CD4-positive, alpha-beta T cell treated with Interleukin-10 for 1 hour (primary cell): ENCODE measurements at places on chromosomes 2 and 18.

- no peak for DNase-seq
These were observed 1.9 kb downstream of the USP37 start for GRCh38 chr2:218566296-218566695.

DNA sequence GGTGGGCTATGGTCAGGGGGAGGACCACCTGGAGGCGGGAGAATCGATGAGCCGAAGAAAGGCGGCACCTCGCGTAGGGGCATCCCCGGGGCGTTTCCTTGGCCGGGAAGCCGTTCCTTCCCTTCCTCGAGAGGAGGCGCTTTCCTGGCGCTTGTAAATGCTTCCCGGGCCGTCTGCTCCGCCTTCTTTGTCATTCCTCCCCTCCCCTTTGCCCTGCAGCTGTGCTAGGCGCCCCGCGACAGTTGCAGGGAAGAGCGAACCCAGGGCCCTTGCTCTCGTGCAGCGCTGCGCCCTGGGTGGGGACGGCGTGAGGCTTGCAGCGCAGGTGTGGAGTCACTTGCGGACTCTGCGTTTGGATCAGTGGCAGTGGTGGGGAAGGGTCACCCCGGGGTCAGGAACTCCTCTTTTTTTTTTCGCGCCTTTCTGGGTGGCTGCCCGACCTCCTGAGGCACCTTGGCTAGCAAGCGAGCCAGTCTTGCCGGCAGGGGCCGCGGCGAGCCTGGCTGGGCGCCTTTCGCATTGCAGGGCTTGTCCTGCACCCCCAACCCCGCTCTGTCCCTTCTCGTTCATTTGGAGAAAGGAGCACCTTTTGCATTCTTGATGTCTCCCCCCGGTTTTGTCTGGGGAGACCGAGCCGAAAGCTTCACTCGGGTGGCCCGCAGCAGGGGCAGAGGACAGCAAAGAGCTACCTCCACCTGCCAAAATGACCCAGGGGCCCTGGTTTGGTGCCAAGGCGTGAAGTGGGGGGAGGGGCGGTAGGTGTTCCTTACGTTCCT is 858 bp downstream of the KCNS3 start:
- no peak for DNase-seq

DNA sequence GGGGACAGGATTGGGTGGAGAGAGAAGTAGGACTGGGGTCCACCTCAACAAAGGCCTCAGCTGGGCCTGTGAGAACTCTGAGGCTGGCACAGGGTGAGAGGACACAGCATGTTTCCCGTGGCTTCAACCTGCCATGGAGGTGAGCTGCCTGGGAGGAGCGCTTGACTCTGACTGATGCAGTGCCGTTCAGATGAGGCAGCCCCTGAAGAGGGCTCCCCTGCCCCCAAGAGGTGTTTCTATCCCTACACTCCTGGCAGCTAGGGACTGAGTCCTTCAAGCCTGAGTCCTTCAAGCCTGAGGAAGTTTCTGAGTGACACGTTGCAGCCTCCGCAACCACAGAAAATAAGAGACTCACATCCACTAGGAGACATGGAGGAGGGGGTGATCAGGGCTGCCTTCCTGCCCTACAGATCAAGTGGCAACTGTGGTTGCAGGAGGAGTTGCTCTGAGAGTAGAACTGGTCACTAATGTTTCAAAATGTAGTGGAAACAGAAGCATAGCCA is 49.6 kb upstream of the TMEM177 start:
- no peak for DNase-seq

DNA sequence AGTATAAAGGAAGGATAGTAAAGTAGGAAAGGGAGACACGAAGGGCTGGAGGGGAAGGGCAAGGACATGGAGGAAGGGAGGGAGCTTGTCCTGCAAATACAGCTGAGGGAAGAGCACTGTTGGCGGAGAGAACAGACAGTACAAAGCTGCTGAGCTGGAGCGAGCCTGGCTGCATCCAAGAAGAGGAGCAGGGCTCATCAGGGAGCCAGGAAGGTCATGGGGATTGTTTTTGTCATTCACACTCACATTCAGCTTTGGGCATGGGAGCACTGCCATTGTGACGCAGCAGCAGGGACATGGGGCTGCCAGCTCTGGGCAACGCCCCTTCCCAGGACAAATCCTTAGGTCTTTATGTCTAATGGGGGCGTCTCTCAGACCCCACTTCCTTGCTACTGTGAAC is 125.1 kb downstream of the COPS8 start:
- DNase-seq, result no peak

DNA sequence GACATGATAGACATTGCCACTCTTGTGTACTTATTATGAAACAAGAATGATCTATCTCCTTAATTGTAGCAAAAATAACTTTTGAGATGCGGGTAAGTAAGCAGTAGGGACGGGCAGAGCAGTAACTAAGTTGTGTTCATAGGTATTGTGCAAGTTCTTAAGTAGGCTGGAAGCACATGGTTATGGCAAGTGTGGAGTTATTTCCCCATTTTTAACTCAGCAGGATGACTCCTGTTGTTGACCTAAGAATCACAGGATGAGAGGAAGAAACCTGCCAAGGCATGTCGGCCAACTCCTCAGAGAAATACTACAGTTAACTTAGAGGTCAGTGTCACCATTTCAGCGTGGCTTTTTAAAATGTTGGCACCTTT is 51.1 kb upstream of the FN1 start:
- DNase-seq, result no peak

DNA sequence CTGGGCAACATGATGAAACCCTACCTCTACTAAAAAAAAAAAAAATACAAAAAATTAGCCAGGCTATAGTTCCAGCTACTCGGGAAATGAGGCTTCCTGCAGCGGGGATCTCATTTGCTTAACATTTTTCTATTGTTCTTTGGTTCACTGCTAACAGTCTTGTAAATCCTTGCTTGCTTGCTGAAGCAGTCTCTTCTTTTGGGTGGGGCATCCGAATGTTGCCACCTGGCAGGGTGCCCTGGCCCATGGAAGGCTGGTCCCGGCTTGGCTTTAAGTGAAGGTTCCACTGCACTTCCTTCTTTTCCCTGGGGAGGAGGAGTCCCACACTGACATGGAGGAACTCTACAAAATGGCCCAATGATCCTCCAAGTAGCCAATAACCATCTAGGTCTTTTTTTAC is 6.0 kb upstream of the ANKRD29 start:
- no peak for DNase-seq

- no peak for DNase-seq
These were observed 791.1 kb upstream of the SOX11 start for GRCh38 chr2:4900861-4901770.

GRCh38 chr18:22742409-22742808 is 190.7 kb upstream of the RBBP8 start:
- DNase-seq, result no peak

GRCh38 chr2:175080479-175080878 is 75.3 kb upstream of the CHN1 start:
- no peak for DNase-seq

DNA sequence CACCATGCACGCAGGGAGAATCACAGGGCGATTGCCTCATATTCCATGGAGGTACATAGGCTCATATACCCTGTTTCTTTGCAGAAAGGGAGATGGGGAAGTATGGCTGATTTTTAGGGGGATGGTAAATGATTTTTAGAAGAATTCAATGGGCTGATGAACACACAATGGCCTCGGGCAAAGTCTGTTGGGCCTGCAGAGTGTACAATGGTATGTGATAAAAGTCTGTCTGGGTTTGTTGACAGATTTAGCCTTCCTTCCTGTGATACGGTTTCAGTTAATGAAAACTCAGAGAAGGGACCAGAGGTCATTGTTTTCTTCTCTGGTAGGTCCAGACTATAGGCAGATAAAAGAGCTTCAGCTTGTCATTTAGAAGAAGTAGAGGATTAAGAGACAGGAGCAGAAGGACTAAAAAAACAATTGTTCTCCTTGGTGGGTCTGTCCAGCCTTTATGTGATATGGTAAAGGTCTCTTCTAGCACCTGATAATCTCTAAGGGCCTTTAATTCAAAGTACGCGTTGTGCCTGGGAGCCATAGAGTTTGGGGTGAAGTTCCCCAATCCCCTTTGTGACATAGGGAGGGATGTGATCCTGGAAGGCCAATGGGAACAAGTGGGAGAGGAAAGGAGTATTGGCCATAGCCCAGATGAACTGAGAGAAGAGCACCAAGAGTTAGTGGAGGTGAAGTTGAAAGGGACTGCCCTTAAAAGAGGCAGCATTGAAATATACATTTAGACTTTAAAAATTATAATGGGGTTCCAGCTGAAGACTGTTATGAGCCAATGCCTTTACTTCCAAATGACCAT is 107.5 kb upstream of the SERPINE2 start:
- DNase-seq, result no peak

DNA sequence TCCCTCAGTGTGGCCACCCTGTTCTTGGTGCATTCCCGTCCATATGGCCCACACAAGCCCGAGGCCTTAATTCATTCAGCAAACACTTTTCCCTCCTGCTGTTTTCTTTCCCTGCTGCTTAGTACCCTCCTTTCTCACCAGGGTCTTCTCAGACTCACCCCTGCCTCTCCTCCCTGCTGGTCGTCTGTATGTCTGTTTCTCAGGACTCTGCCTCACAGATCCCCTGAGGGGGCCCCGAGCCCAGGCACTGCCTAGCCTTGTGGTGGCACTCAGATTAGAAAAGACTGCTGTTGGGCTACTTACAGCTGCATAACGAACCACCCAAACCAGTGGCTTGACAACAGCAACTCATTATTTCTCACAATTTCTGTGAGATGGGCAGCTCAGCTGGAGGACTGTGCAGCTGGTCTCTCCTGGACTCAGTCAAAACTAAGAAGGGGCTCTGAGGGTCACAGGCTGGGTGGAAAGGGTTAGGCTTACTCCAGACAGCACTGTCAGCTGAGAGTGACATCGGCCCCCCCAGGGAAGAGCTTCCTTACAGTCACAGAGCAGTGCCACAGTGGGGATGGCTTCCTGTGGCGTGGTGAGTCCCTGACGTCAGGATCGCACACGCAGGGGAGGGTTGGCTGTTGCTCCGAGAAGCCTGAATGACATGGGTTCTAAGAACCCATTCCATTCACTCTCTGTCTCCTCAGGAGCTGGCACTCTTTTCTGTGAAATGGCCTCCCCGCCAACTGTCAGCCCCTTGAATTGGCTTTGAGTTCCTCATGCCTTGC is 139.0 kb downstream of the UXS1 start:
- DNase-seq, result peak; percentile 10

DNA sequence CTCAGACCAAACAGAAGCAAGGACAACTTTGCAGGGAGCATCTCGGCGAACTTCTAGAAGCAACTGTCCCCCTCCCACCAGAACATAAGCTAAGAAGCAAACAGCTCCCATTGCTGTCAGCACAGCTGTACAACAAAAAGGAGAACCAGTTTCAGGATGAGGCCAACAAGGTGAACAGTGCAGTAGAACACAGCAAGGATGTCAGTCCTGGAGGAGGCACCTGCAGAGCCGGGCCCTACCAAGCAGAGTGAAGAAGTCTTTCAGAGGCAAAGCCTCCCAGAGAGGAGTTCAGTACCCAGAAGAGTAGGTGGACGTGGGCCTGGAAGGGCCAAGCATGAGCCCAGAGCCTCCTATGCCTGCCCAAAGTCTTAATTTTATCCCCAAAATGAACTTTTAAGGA is 1.0 kb downstream of the PASK start:
- DNase-seq, result no peak

DNA sequence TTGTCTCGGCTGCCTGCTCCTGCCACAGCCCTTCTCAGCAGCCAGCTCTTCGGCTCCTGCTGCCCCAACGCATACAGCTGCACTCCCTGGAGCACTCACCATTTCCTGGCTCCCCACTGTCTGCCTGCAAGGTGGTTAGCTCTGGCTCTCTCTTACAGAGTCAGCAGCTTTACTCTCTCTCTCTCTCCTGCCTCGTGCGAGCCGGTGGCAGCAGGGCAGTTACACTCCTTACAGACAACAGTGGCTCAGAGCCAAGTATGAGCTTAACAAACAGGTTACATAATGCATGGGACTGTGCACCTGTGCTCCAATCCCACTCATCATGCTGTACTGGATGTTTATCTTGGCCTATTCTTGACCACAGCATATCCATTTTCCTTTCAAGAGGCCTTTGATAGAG is 47.4 kb upstream of the DNAJC10 start:
- DNase-seq, result no peak

DNA sequence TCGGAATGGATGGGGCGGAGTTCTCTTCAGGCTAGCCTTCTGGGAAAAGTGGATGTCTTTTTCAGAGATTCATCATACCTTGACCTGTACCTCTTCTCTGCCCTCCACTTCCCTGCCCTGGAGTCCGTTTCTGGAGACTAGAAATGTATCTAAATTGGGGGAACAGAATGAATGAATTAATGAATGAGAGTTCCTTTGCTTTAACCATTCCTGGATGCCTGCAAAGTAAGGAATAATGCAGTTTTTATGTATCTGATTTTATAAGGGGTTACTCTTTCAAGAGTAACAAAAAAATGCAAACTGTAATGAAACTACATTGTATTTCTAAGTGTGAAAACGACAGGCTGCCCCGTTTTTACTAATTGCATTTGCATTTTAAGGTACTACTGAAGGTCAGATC is 2.0 kb downstream of the SOWAHC start:
- no peak for DNase-seq

DNA sequence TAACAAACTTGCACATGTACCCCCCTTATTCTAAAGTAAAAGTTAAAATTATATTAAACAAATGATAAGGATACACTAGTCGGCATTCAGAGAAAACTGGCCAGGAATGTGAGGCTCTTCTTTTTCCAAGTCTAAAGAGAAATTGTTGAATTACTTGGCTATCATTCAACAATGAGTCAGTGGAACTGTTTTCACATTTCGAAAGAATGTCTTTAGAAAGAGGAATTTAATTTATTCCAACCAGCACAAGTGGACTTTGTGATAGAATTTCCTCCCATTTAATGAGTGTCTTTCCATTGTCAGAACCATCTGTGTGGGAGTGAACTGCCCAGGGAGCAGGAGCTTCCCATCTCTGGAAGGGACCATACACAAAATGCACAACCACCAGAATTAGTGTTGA is 792.2 kb downstream of the EPHA4 start:
- no peak for DNase-seq

DNA sequence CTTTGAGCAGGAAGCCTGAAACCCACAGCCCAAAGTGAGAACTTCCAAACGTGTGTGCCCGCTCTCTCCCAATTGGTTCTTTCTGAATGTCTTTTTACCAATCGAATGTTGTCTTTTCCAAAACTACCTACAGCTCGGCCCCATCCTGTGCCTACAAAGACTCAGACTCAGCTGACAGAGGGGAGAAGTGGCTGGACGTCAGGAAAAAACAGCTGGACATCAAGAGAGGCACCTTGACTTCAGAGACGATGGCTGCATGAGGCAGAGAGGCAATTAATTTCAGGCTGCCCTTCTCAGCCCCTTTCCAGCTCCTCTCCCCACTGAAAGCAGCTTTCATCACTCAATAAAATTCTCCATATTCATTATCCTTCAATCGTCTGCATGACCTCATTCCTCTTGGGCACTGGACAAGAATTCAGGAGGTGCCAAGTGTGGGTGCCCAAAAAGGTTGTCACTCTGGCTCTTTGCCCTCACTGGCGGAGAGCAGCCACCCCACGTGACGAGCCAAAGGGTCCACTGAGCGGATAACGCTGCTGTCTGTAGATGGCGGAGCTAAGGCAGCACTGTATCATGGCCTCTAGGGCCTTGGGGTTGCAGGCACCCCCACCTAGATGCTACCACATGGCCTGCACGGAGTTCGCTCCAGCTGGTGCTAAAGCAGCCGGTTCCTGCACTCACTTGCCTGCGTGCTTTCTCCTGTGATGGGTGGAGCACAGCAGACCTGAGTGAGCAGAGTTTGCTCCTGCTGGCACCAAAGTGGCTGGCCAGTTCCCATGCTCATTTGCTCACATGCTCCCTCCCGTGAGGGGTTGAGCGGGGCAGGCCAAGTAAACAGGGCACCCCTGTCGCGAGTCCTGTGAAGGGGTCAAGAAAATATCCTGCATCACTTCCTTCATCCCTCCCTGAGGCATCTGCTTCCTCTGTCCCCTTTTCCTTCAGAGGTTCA is 37.9 kb downstream of the FAM210A start:
- DNase-seq, result no peak
